ENCODE measurements at places on chromosomes 3 and 15.

- DNase-seq, result no peak
Measured at GRCh38 chr3:100073714-100074307, 40.5 kb downstream of the FILIP1L start.

- no peak for DNase-seq
Measured at GRCh38 chr15:34850121-34850520, 54.8 kb upstream of the ACTC1 start.

DNA sequence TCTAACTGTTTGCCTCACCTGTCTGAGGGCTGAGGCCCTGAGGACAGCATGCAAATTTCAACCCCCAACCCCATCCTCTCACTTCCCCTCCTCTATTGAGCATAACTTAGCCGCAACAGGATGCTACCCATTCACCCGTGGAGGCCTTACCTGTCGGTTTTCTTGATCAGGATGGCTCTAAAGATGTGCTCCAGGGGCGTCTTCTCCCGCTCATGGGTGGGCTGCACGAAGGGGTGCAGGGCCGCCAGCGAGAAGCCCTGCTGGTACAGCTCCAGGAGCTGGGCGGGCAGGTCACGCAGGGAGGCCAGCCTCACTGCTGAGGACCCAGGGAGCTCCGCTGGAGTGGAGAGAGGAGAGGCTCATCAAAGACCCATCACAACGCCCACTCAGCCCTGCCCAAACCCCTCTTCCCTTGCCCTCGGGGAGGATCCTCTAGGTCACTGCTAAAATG lies 79.8 kb downstream of the RFTN1 start:
- no peak for DNase-seq

DNA sequence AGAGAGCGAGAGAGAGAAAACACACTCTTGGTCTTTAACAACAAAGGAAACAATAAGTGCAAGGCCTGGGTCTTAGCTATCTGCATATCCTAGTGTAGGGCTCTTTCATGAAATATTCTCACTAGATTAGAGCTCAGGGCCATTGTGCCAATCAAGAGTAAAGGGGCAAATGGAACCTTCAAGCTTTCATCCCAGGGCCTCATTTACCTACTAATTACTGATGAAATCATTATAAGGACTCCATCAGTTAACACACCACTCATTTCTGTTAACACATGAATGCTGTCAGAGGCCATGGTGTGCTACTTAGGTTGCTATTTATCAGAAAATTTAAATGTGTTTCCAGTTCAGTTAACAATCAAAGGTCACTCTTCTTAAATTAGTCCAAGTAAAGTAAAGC lies 597.8 kb downstream of the ROBO1 start:
- no peak for DNase-seq

DNA sequence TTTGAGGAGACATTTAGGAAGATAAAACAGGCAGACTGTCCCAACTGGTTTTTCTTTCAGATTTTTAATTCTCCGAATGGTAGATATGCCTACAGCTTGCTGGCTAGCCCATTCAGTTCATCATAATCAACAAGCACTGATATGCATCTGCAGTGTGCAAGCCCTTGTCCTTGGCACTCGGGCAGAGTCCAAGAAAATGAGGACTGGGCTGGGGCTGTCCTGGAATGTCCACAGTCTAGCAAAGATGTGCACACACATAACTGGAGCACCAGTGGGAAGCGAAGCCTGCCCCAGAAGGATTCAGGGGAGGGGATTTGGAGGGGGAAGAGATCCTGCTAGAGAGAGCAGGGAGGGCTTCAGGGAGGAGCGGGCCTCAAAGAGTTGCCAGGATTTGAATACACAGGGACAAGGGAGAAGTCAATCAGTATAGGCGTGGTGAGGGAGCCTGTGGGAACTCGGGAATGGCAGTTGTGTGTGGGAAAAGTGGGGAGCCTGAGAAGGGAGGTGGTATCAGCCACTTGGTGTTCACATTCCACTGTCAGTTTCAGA lies 8.7 kb downstream of the FAH start:
- no peak for DNase-seq

DNA sequence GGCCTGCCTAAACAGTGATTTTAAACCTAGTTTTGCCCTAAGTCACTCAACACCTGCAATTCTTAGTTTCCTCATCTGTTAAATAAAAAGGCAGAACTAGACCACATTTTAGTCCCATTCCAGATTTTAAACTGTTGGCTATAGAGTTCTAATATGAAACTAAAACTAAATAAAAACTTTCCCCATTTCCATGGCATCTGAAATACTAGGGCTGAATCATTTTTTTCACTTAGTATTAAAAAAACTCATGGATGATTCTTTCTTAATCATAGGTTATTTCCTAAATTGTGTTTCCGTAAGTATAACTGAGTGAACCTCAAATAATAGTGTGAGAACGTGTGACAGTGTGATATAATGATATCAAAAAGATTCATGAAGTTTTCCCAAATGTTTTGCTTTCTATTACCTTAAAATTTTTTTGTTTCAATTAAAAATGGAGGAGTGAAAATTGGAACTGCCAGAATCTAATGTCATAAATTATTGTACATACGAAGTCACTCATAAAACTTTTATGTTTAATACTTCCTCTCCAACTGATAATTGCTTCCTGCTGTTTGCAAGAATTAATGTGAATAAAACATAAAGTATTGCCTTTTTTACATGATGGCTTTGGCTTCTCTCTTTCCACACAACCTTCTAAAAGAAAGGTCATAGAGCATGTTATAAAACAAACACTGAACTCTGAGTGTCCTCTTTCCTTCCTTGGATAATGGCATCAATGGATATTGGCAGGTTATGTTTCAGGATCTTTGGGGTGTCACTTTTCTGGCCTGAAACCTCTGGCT lies 315.1 kb upstream of the MME start:
- no peak for DNase-seq

GRCh38 chr3:12224181-12225147 lies 64.4 kb upstream of the PPARG start:
- DNase-seq, result no peak

- DNase-seq, result no peak
Measured at GRCh38 chr15:101328001-101328400, 33.0 kb upstream of the SNRPA1 start.

DNA sequence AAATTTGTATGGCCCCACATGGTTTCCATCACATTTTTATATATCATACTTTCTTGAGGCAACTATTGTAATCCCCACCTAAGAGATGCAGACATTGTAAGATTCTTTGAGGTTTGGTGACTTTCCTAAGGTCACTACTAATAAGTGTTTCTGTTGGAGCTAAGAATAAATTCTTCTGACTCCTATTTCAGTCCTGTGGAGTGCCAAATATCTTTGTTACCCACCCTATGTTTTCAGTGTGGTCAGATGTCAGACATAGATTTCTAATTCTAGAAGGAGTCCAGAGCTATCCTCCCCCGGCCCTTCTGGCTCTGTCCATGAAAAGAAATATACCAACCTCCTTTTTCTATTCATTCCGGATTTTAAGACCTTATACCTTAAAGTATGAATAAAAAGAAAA lies 46.2 kb upstream of the FILIP1L start:
- no peak for DNase-seq

- DNase-seq, result no peak
Measured at GRCh38 chr3:138908846-138909245, 38.1 kb downstream of the FOXL2 start.

GRCh38 chr3:59265566-59265965 lies 215.7 kb upstream of the CFAP20DC start:
- DNase-seq, result no peak

DNA sequence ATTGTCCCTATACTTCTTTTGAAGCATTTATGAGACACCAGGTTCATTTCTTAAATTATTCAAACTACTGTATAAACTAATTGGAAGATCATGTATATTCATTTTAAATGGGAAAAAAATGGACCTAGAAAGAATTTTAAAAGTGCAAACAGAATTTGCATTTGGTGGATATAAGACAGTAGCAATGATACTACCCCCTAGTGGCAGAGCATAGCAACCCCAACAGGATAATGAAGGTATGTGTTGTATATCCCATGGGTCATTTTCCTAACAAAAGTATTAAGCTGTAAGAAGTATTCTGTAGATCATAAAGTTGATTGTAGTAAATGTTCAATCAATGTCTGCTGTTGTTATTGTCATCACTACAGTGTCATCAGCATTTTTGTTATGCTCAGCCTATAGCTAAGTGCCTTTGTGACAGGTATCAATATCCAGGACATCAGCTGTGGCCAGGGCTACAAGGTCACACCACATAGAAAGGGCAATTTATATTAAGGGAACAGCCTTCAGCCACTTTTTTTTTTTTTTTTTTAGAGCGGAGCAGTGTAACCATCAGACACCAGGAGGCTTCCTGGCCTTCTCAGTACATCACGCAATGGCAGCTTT lies 175.8 kb downstream of the FOXB1 start:
- DNase-seq, result peak; percentile 13

GRCh38 chr3:34881026-34881425 lies 758.3 kb upstream of the ARPP21 start:
- DNase-seq, result no peak

DNA sequence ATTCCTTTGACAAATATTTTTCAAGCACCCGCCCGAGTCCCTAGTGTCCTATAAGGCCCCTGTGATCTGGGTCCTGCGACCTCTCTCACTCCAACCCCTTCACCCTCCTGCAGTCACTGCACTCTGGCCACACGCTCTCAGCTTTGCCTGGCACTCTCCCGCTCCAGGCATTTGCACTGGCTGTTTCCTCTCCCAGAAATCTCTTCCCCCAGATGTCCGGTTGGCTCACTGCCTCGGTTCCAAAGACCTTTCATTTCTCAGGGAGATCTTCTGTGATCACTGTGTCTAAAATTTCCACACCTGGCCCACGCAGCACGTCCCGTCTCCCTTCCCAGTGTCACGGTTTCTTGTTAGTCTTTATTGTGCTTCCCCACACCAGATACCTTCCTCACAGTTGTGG lies 97.4 kb downstream of the WNT7A start:
- no peak for DNase-seq
